ENCODE measurements at places on chromosomes 13 and 19. TPM values are rescaled to one million over a fixed set of nuclear protein-coding genes. Genes with fewer than 3 reads are reported as not detected.

DNA sequence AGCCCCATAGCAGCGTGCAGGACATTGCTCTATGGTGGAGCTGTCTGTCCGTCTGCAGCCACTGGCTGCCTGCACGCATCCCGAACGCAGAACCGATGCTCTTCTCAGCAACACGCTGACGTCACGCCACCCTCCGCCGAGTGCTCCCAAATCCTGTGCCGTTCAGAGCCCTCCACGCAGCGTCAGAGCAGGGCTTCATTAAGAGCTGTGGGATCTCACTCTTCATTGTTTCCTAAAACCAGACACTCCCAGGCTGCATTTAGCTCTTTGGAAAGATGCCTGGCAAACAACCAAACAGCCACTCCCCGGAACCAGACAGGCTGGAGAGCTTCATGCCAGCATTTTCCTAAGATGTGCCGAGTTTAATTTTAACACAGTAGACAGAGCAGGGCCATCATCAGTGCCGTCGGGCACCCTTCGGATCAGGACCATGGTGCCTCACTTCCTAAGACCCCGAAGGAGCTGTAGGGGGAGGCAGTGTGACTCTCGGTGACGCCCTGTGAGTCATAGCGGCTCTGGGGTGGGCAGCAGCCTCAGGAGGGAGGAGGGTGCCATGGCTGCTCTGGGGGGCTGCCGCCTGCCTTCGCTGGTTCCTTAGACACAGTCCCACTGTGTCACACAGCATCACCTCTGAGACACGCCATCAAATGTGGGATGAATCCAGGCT, 131.5 kb upstream of the MCF2L start:
- H3K4me1 ChIP-seq: no peaks in the 10 kb centered on the region
- H3K27me3 ChIP-seq: no peaks in the 10 kb centered on the region
- no peaks in the 10 kb centered on the region for H3K36me3 ChIP-seq
- no peak for DNase-seq
- no peak overlapping the region for H3K4me3 ChIP-seq

- H3K27ac ChIP-seq: peak overlapping the region; percentile 89
- peaks cover 2% of the 10 kb centered on the region for H3K36me3 ChIP-seq
- DNase-seq: no peak
These were observed 158.4 kb downstream of the RNF17 start for GRCh38 chr13:24922387-24922744.

DNA sequence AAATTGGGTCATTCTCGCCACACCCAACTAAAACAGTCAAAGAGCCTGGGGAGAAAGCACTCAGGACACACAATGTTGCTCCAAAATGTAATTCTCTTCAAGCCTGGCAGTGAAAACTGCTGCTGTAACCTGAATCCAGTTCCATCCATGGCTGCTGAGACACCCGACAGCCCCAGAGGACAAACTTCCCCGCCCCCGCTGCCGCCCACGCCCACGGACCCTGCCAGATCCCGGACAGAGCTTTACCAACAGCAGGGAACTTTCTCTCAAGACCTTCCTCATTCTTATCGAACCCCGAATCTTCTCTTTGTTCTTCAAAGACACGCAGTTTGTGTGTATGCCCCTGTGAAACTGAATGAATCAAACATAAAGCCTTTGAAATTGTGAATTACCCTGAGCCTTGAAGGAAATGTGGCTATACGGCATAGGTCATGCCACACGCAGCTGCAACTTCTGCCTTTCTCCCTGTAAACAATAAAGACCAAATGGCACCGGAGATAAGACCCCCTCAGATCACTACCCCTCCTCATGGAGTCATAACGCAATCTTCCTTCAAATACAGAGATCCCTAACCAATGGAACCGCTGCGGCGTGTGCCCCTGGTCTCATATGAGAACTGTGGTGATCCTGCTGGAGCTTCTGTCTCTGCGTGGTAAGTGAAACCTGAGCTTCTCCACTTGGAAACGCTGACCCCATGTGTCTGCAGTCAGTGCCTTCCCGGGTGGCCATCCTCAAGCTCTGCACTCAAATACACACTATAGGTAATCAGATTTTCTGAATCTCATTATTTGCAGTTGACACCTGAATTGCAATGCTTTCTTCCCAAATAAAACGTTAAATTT, 4.8 kb upstream of the LAMP1 start:
- no peak for DNase-seq
- H3K27me3 ChIP-seq: peaks cover 44% of the 10 kb centered on the region
- H3K4me3 ChIP-seq: peak overlapping the region; percentile 12
- H3K4me1 ChIP-seq: peaks cover 22% of the 10 kb centered on the region
- H3K36me3 ChIP-seq: no peaks in the 10 kb centered on the region

GRCh38 chr19:46384396-46384795, 29.0 kb downstream of the CCDC8 start:
- H3K27ac ChIP-seq: no peak overlapping the region
- H3K36me3 ChIP-seq: peaks cover 32% of the 10 kb centered on the region
- DNase-seq: no peak
- H3K4me1 ChIP-seq: peaks cover 4% of the 10 kb centered on the region

DNA sequence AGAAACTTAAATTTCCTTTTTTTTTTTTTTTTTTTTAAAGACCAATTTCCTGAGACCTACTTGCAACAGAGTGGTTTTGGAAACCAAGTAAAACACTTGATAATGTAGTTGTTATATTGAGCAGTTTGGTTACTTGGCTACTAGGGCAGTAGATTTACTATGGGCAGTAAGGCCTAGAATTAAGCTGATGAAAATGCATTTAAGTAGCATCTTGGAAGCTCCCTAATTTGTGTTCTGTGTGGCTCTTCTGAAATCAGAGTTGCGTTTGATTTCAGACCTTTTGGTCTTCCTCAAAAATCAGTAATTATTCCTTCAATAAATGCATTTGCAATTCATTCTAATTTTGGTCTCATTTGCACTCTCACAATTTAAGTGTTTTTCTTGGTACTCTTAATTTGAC, 810 bp downstream of the GPR180 start:
- H3K27ac ChIP-seq: peak overlapping the region; percentile 90
- H3K27me3 ChIP-seq: no peaks in the 10 kb centered on the region
- peak overlapping the region; percentile 91 for H3K4me3 ChIP-seq
- H3K36me3 ChIP-seq: no peaks in the 10 kb centered on the region
- peaks cover 31% of the 10 kb centered on the region for H3K4me1 ChIP-seq
- DNase-seq: no peak

- H3K4me1 ChIP-seq: peaks cover 48% of the 10 kb centered on the region
- no peaks in the 10 kb centered on the region for H3K27me3 ChIP-seq
- H3K36me3 ChIP-seq: peaks cover 27% of the 10 kb centered on the region
- DNase-seq: no peak
These were observed 7.4 kb downstream of the ZNF564 start for GRCh38 chr19:12543855-12544254.

DNA sequence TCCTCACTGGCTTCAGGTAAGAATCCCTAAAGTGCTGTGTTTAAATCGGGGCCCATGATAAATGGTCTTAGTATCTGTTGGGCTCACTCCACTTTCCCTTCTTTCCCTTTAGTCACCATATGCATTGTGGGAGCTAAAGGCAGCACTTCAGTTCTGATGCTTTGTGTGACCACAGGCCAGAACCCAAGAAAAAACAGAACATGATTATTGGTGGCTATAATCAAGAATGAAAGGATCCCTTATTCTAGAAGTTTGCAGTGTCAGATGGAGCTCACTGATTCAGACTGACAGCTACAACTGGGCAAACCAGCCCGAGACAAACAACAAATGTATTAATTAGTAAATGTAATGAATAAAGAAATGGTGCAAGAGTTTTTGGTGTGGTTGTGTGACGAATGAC, 57.3 kb upstream of the POMP start:
- no peak overlapping the region for H3K4me3 ChIP-seq
- no peak for DNase-seq
- H3K27ac ChIP-seq: no peak overlapping the region
- H3K4me1 ChIP-seq: no peaks in the 10 kb centered on the region
- H3K27me3 ChIP-seq: peaks cover 8% of the 10 kb centered on the region
- no peaks in the 10 kb centered on the region for H3K36me3 ChIP-seq

DNA sequence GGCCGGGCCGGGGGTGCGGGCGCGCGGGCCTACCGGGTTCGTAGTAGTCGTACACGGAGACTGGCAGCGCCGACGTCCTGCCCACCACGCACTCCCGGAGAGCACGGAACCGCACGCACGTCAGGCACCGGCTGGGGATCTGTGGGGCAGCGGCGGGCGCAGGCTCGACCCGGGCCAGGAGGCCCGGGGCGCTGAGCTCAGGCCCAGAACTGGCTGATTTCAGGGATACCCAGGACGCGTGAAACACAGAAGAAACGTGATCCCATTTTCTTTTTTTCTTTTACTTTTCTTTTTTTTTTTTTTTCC, 9.0 kb downstream of the F2RL3 start:
- no peak overlapping the region for H3K27ac ChIP-seq
- peaks cover 2% of the 10 kb centered on the region for H3K27me3 ChIP-seq
- DNase-seq: no peak
- no peaks in the 10 kb centered on the region for H3K36me3 ChIP-seq
- H3K4me1 ChIP-seq: peaks cover 14% of the 10 kb centered on the region
- H3K4me3 ChIP-seq: peak overlapping the region; percentile 80

DNA sequence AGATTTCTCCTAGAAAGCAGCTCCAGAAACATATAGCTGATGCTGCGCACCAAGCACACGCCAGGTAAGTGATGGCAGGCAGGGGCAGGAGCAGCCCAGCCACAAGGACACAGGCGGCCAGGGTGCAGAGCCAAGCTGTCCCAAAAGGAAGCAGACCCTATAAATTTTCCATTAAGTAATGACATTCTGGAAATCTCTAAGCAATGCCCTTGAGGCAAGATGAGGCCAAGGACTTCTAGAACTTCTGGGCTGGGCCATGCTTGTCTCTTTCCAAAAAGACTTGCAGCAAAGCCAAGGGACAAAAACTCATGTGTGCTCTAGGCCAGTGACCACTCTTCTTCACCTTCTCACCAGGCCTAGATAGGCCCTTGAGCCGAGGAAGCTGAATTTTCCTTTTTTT, 42.2 kb upstream of the EPHX3 start:
- peaks cover 7% of the 10 kb centered on the region for H3K36me3 ChIP-seq
- no peak for DNase-seq
- peaks cover 86% of the 10 kb centered on the region for H3K4me1 ChIP-seq
- H3K27me3 ChIP-seq: no peaks in the 10 kb centered on the region
- H3K27ac ChIP-seq: no peak overlapping the region

DNA sequence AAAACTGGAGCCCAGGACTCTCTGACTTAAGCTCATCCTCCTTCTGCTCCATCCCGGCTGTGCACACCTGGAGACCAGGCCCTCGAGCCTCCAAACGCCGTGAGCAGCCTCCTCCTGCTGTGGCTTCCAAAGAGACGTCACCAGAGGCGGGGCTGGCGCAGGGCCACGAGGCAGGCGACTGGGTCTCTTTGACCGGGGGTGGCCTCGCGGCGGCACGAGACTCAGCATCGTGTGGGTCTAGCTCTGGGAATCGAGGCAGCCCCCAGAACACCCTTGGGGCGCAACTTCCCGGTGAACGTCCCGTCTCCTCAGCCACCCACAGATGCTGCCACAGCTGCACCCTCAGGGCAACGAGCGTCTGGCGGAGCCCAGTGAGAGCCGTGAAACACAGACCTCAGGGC, 22.8 kb downstream of the RASA3 start:
- H3K4me1 ChIP-seq: peaks cover 83% of the 10 kb centered on the region
- no peaks in the 10 kb centered on the region for H3K36me3 ChIP-seq
- DNase-seq: peak; percentile 60
- no peaks in the 10 kb centered on the region for H3K27me3 ChIP-seq
- H3K27ac ChIP-seq: peak overlapping the region; percentile 98

DNA sequence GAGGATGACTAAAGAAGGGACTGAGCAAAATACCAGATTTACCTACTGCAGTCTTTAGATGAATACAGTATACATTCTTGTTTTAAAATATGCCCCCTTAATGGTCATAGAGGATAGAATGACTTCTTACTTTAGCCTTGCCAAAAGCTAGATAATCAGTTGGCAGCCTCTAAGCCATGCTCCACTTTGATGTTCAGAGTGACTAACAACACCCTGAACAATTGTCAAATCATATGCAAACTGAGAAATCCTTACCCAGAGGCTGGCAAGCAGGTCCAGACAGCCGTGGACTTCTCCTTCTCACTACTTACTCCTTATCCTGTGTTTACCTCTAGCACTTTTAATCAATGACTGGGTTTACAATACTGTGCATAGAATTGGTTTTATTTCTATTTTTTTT, 23.6 kb upstream of the PHF11 start:
- H3K4me3 ChIP-seq: no peak overlapping the region
- no peaks in the 10 kb centered on the region for H3K4me1 ChIP-seq
- H3K27ac ChIP-seq: no peak overlapping the region
- H3K36me3 ChIP-seq: no peaks in the 10 kb centered on the region
- no peaks in the 10 kb centered on the region for H3K27me3 ChIP-seq

DNA sequence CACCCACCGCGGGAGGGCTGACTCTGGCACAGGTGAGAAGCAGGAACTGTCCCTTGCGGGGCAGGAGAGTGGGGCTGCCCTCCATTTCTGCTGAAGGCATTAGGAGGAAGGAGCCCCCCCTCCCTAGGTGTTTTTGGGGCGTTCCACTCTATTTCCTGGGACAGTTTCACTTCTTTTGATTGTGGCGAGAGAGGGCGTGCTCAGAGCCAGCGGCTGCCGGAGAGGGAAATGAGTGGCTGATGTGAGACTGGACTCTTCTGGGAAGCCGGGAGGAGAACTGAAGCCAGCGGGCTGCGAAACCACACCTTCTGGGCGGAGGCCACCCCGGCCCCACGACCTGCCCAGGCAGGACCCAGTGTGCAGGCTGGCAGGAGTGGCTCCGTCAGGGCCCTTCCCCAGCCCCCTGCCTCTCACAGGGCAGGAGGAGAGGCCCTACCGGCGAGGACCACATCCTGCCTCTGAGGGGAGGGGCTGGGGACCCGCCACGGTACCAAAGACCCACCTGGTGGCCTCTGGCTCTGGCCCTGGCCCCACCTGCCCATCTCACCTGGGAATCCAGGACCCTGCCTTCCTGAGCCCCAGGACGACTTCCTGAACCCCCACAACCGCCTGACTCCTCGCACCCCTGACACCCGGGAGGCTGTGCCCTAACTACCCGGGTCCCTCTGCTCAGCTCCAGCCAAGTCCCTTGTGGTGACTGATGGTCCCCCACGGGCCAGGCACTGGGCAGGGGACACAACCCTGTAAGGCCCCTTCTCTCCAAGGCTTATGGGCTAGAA, 25.9 kb downstream of the MPND start:
- H3K27me3 ChIP-seq: no peaks in the 10 kb centered on the region
- peaks cover 8% of the 10 kb centered on the region for H3K36me3 ChIP-seq
- H3K4me3 ChIP-seq: peak overlapping the region; percentile 94
- peak overlapping the region; percentile 95 for H3K27ac ChIP-seq
- H3K4me1 ChIP-seq: peaks cover 54% of the 10 kb centered on the region

Gene IZUMO2
- polyA plus RNA-seq: not detected
